ENCODE measurements at places on chromosomes 11 and 22.

DNA sequence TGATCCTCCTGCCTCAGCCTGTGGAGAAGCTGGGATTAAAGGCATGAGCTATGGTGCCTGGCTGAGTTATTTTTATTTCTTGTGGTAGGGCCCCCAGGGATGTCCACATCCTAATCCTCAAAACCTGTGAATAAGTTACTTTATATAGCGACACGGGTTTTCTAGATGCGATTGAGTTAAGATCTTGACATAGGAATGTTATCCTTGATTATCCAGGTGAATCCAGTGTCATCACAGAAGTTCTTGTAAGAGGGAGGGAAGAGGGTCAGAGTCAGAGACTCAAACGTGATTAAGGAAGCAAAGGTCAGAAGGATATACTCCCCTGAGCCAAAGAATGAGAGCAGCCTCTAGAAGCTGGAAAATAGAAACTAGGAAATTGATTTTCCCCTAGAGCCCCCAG, 117.8 kb downstream of the INSC start:
- H3K4me1 ChIP-seq = no peaks in the 10 kb centered on the region
- no peaks in the 10 kb centered on the region for H3K36me3 ChIP-seq
- H3K4me3 ChIP-seq = no peak overlapping the region
- H3K27me3 ChIP-seq = peaks cover 13% of the 10 kb centered on the region

- H3K4me3 ChIP-seq = no peak overlapping the region
- DNase-seq = no peak
- no peaks in the 10 kb centered on the region for H3K36me3 ChIP-seq
- peaks cover 47% of the 10 kb centered on the region for H3K27me3 ChIP-seq
These were observed 32.6 kb downstream of the SHANK3 start for GRCh38 chr22:50705219-50705691.

- no peaks in the 10 kb centered on the region for H3K27me3 ChIP-seq
- H3K4me1 ChIP-seq = no peaks in the 10 kb centered on the region
- no peaks in the 10 kb centered on the region for H3K36me3 ChIP-seq
- no peak overlapping the region for H3K27ac ChIP-seq
These were observed 142.0 kb downstream of the SLC17A6 start for GRCh38 chr11:22479971-22480720.

DNA sequence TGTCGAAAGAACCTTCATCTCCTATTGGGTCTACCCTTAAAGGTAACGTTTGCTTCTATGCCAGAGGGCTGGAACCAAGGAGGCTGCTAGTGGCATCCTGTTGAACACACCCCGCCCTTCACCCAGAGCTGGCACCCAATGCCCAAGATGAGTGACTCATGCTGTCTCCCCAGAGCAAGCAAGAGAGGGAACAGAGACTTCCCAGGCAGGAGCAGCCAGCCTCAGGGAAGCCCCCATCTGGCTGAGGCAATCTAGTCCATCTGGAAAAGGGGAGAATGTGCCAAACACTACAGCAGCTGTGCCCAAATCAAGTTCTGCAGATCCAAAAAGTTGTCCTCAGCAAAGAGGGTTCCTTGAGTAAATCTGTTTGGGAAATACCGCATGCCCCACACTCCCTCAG, 91.9 kb upstream of the TP53I11 start:
- no peak for DNase-seq
- peaks cover 11% of the 10 kb centered on the region for H3K4me1 ChIP-seq
- no peak overlapping the region for H3K4me3 ChIP-seq

GRCh38 chr11:9210224-9210921, 54.8 kb downstream of the DENND5A start:
- DNase-seq = peak; percentile 15
- no peak overlapping the region for H3K27ac ChIP-seq
- no peaks in the 10 kb centered on the region for H3K27me3 ChIP-seq
- H3K4me3 ChIP-seq = no peak overlapping the region
- H3K4me1 ChIP-seq = peaks cover 29% of the 10 kb centered on the region

GRCh38 chr11:15988016-15988550, 368.3 kb downstream of the SOX6 start:
- no peaks in the 10 kb centered on the region for H3K36me3 ChIP-seq
- H3K4me1 ChIP-seq = peaks cover 8% of the 10 kb centered on the region
- no peak for DNase-seq
- H3K27ac ChIP-seq = no peak overlapping the region
- H3K4me3 ChIP-seq = no peak overlapping the region
- H3K27me3 ChIP-seq = no peaks in the 10 kb centered on the region

- peak overlapping the region; percentile 95 for H3K4me3 ChIP-seq
- H3K27ac ChIP-seq = peak overlapping the region; percentile 98
- no peak for DNase-seq
- H3K4me1 ChIP-seq = peaks cover 22% of the 10 kb centered on the region
- H3K27me3 ChIP-seq = peaks cover 15% of the 10 kb centered on the region
These were observed 713 bp upstream of the ARL14EP start for GRCh38 chr11:30322191-30322590.

Data from Calu3 (cell line).